Nephron progenitor cell (in vitro differentiated cells): ENCODE measurements at places on chromosomes 5 and 9.

- no peak for DNase-seq
Observed at GRCh38 chr9:106065136-106065535, 370.8 kb downstream of the TMEM38B start.

- no peak for DNase-seq
Observed at GRCh38 chr9:20636888-20637440, 14.7 kb upstream of the MLLT3 start.

DNA sequence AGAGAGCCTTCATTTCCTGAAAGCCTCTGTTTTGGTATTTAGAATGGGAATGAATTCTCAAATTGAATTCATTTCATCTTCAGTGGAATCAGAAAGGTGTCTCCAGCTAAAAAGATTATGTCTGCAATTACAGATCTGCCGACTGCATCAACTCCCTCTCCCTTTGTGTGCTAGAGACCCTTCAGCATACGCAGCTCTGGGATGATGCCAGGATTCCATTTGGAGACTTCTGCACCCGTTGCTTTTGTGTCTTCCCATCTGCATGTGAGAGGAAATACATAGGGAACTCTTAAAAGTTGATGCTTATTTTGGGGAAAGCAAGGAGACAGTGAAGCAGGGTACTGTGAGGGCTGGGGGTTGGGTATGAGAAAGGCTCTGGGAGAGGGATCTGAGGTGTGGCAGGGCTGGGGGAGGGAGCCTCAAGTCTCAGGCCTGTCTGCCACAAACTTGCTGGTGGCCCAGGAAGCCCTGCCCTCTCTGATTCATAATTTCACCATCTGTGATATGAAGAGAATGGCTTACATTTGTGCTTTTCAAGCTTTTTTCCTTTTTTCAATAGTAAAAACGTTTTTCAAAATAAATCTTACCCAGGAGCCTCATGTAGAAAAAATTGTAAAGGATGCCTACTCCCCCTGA lies 89.7 kb upstream of the SAP30L start:
- DNase-seq, result no peak

GRCh38 chr9:98958271-98958984 lies 14.7 kb downstream of the COL15A1 start:
- no peak for DNase-seq

- DNase-seq, result no peak
Observed at GRCh38 chr9:974031-974995, 2.1 kb upstream of the DMRT3 start.

DNA sequence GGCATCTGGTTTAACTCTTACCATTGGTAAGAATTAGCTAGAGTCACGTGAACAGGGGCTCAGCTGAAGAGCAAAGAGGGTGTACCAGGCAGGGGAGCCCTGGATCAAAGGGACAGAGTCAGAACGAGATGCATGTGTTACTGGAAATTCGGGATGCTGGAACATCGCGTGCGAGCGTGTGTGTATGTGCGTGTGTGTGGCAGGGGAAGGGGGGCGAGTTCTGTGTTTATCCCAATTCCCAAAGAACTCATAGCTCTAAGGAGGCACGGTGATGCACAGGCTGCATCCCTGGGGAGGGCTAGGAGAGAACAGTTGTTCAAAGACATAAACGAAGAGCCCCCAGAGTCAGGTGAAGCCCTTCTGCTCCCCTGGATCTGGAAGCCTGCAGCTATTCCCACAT lies 353.3 kb downstream of the GADD45G start:
- DNase-seq, result no peak

DNA sequence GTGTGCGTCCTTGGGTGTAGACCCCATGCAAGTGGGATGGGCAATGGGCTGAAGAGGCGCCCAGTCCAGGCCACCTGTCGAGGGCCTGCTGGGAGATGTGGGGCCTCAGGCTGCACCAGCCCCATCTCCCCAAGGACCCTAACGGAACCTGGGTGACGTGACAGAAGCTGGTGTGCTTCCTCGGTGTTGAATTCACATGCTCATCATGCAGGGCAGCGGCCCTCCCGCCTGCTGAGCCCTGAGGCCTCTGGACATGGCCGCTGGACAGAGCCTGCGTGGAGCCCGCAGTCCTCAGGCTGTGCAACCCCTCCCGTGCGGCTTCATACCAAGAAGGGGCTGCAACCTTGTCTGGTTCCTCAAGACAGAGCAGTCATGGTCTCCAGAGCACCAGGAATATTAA lies 26.8 kb downstream of the TERT start:
- DNase-seq, result no peak

DNA sequence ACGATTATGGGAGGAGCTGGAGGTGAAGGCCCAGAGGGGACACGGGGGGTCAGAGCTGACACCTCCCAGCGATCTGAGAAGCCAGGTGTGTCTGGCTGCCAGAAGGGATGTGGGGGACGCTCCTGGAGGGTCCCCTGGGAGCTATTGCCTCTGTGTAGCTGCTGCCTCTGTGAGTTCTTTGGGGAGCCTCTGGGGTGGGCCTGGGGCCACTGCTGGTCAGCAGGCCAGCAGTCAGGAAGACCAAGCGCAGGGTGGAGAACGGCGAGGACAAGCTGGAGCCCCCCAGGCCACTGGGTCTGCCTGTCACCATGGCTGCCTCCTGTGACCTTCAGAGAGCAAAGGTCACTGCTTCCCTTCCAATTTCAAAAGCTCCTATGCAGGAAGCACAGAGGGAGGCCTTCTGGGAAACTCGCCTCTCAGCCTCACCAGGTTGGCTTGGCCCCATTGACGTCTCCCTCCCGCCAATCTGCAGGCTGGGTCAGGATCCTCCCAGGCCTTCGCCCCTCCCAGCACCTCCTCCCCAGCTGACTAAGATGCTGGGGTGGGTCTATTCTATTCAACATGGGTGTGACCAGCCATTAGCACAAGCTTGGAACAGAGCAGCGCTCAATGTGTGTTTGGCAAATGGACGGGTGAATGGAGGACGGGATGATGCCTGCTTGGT lies 126.4 kb downstream of the GAPVD1 start:
- DNase-seq, result no peak

GRCh38 chr9:136769710-136770191 lies 5.4 kb upstream of the LCN15 start:
- peak; percentile 79 for DNase-seq

- no peak for DNase-seq
Observed at GRCh38 chr5:109388407-109388806, 21.4 kb downstream of the PJA2 start.

- DNase-seq, result no peak
Observed at GRCh38 chr9:19620326-19620725, 168.5 kb downstream of the SLC24A2 start.

GRCh38 chr5:112063191-112063590 lies 306.2 kb upstream of the NREP start:
- DNase-seq, result no peak

DNA sequence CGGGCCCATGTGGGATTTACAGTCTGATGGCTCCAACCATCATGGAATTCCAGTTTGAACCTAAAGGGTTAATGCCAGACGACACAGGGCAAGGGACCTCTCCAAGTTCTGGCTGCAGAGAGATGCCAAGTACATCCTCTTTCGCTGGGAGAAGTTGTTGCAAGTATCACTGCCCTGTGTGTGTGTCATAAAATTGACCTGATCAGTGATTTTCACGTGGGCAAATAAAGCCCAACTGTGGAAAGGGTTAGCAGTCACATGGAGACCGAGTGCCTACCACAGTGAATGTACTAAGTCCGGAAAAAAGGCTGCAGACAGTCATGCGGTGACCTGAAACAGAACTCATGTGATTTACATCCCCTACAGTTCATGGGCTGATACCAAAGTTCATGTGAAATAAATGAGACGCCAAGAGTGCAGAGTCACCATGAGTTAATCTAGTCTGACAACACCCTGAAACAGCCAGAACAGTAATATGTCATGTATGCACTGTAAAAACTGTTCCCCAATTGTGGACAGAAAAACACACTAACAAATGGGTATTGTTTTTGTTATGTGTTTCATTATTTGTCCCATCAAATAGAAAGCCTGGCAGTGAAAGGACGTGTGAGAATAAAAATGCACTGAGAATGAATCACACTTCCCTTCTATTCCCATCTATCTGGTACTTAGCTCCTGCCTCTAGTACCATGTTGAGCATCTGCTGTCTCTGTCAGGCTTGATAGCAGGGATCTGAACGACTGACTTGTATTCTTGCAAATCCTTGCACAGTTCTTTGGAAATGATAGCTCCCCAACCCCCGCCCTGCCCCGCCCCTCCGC lies 115.7 kb downstream of the SUSD1 start:
- no peak for DNase-seq

DNA sequence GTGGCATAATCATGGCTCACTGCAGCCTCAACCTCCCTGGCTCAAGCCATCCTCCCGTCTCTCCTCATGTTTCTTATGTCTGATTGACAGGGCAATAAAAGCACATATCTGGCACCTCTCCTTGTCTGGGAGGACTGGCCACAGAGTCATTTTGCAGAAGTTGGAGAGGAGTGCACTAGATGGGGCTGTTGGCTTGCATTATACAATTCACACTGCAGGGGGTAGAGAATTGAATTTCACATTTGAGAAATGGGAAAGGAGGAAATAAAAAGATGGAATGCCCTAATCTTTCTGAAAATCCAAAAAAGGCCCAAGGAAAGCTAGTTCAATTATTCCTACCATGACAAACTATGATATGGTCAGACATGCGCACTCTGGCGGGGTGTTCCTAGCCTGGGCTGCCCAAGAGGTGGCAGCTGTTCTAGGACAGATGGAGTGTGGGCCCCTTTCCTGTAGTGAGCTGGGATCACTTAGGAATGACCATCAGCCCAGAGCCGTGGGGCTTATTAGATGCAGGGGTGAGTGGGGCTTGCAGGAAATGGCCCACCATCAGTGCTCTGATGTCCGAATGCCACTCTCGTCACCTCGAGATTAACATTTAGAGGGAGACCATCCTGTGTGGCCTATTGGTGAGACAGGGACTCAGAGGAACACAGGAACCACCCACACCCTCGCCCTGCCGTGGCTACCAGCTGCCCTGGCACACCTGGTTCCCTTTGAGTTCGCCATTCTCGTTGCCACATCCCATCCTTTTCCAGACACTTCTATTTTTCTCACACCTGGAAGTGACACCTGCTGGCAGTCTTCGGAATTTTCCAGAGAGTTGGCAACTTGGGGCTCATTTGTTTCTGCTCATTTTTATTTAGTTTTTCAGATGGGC lies 21.8 kb upstream of the ANKRD18A start:
- DNase-seq, result peak; percentile 26

GRCh38 chr5:11037080-11037479 lies 276.0 kb upstream of the DAP start:
- DNase-seq, result no peak
